ENCODE measurements at places on chromosomes 1 and 21.

GRCh38 chr1:8162168-8162567 lies 136.1 kb upstream of the ERRFI1 start:
- DNase-seq, result no peak

- DNase-seq, result no peak
Measured at GRCh38 chr21:43304621-43305335, 122.2 kb downstream of the SIK1 start.

- DNase-seq, result no peak
Measured at GRCh38 chr1:32818804-32819541, 1.5 kb downstream of the S100PBP start.

GRCh38 chr1:159952932-159953331 lies 1.1 kb downstream of the SLAMF9 start:
- DNase-seq, result no peak

GRCh38 chr1:9730096-9730901 lies 78.8 kb downstream of the PIK3CD start:
- no peak for DNase-seq

Measured in activated CD4-positive, CD25-positive, alpha-beta regulatory T cell (primary cell).